G401 (cell line): ENCODE measurements at places on chromosomes 4 and X.

DNA sequence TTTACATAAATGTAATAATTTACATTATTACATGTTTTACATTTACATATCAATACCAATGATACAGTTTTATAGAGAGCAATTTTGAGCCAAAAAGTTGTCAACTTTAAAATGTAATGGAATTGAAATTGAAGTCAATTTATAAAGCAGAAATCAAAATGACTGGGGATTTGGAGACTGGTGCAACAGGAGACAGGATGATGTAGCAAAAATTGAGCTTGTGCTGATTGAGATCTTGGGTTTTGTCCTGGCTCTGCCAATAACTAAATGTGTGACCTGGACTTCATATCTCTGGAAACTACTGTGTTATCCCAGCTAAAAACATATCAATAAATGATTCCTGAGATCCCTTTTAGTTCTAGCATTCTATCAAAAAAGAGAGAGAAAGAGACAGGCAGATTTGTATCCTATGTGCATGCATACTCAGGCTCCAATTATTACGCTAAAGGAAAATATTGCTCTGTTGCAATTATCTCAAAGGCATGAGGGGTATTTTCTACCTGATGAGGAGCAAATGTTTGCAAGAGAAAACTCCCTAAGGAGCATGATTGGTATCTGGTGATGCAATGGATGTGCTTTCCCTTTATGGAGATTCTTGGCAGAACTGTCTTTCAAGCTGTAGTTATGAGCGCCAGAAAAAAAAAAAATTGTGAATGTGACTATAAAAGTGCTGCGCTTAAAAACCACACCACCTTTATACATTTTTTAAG is 14.7 kb downstream of the EXOC1L start:
- DNase-seq, result no peak

GRCh38 chr4:152535903-152536544 is at the start of gene FBXW7:
Gene FBXW7, minus strand, starts transcription at chr4:152536092. Its CDS starts 124,289 bp downstream, at chr4:152411803.
- DNase-seq, result peak; percentile 99

- DNase-seq, result no peak
Measured at GRCh38 chrX:19791562-19791961, 95.8 kb downstream of the SH3KBP1 start.

- peak; percentile 24 for DNase-seq
Measured at GRCh38 chr4:107631560-107631959, 88.5 kb downstream of the PAPSS1 start.

DNA sequence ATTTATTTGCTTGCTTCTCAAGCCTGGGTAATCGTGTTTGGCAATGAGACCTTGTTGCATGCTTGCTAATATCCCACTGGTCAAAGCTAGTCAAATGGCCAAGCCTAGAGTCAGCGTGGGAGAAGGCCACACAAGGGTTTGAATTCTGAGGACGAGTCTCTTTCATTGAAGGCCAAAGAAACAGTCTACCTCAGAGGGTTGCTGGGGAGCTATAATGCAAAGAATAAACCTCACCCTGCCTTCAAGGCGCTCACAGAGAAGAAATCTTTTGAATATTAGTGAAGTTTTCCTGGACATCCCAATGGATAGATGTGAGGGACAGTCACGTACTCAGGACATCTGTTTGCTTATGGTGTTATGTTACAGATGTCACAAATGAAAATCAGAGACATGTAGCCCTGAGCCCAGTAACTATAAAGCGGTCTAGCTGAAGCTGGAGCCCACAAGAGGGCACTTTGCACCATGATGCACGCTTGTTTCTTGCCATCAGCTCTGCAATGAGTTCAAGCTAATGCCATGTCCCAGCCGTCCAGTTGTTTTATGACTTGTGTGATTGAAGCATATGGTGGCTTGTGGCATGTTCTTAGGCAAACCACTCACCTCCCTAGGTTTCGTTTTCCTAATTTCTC is 1.1 kb upstream of the TLR3 start:
- peak; percentile 43 for DNase-seq

DNA sequence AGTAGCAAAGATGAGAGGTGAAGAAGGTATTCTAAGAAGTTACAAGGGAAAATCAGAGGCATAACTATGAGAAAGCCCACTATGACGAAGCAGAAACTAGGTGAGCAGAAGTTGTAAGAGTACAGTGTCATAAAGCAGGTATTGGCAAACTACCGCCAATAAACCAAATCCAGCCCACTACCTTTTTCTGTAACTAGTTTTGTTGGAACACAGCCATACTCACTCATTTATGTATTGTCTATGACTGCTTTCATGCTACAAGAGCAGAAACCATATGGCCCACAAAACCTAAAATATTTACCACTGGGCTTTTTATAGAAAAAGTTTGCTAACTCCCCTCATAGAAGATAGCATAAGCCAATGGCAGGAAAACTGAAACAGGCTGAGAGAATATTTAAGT is 31.8 kb upstream of the ZCCHC13 start:
- no peak for DNase-seq

DNA sequence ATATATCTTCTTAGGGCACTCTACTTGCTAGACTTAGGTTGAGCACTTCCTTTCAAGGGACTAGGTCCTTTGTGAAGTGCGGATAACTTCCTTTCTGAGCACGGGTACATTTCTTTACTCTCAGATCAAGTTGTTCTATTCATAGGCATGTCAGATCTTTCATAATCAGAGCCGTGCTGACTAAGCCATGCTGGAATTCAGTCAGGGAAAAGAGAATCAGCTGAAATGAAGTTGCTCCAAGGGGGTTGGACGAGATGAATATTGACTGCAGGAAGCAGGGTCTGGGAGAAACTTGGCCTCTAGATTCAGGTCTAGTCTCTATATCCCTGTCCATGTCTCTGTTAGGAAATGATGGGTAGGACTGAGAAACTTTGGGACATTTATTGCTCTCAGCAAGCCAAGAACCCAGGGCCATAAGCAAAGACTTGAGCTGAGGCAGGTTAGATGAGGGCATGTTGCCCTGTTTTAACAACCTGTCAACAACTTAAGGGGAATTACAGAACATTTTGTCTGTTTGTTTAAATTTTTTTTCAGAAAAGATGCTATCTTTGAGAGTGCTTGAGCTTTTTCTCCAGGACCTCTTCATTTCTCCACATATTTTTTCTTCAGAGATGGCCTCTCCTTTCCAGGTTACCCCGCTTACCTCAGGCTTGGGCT is 28.3 kb downstream of the AREG start:
- no peak for DNase-seq

DNA sequence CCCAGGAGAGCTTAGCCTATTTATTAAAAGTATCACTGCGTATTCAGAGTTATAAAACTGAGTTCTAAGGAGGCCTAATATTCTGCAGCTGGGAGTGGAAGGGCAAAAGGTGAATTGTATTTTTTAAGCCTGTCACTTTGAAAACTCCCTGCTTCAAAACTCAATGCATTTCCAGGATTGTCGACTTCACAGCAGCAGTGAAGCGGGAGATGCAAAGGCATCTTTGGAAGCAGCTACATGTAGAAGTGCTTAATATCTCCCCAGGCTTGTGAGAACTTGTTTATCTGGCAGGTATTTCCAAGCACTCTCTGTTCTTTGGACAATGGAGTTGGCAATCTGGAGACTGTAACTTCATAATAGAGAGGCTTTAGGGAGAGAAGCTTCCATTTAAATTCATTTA is 717.5 kb upstream of the SLIT2 start:
- no peak for DNase-seq

DNA sequence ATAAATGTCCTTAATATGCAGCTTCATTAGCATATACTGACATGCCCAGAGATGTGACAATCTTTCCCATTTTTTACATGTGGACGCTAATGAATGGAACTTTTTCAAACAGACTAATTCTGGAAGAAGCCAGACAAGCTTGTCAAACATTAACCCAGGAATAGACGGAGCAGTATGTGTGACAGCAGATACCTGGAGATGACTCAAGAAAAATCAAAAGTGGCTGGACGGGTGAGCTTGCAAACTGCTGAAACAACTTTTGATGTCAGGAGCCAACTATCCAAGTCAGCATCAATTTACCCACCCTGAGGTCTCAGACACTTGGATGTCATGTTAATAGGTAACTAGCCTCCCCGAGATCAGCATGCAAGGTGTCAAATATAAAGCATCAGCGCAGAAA is 183.0 kb downstream of the PACRGL start:
- DNase-seq, result no peak

GRCh38 chr4:129077326-129077725 is 16.0 kb downstream of the SCLT1 start:
- DNase-seq, result no peak

- DNase-seq, result no peak
Measured at GRCh38 chrX:153582896-153583295, 16.0 kb downstream of the CCNQ start.

DNA sequence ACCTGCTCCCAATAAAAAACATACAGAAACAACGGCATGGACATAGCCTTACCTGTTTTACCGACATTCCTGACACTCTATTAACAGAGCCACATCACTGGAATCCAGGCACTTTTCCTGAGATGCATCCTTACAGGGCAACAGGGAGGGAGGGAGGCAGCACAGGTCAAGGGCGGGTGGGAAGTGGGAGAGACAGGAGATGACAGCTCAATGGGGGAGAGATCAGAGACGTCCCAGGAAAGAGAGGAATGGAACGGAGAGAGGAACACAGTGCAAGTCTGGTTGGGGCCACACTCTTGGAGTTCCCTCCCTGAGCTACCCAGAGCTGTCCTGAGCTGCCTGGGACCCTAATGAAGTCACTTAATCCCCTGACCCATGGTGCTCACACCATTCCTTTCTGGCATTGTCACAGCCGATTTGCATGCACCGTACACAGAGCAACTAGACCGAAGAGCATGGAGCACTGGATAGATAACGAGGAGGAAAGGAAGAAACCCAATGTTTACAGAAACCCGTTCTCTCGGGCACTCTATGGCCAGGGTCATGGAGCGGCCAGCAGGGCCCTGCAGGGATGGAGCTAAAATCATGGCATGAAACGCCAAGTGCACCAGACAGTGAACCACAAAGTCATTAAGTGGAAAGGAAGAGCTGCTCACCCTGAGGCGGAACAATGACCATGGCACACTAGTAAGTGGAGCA is 93.1 kb downstream of the NSUN7 start:
- no peak for DNase-seq

- peak; percentile 20 for DNase-seq
Measured at GRCh38 chr4:128601991-128602695, 207.4 kb upstream of the JADE1 start.

DNA sequence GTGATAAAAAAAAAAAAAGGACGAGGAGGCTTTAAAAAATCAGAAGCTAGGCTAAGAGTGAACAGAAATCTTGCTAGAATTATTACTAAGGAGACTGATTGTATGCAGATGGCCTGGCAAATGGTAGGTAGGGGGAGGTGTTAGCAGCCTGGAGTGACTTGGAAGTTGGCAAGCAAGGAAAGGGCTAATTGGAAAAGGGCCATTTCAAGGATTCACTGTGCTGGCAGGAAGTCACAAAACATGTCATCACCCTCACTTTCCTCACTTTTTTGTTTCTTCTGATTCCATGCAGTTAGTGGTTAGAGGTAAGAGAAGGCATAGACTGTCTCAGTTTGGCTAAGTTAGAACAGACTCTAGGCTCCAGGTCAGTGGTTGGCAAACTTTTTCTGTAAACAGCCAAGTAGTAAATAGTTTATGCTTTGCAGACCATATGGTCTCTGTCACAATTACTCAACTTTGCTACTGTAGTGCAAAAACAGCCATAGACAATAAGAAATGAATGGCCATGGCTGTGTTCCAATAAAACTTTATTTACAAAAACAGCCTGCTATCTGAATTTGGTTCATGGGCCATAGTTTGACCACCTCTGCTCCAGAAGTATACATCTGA is 646.5 kb upstream of the ACTRT1 start:
- DNase-seq, result peak; percentile 62

DNA sequence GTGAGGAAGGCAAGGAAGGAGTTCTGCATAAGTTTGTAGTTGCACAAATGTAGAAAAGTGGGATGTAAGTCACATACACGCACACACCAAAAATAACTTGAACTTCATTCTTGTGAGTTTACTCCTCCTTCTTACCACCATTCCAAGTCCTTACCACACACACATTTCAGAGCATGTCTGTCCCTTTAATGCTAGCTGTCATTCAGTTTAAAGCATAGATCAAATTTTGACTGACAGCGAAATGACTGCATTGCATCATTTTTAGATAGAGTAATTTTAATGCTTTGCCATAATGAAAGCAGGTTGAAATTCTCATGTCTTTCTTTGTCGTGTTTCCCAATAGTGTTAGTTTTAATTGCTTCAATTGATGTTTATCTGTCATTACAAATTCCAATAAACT is 629.6 kb upstream of the HTR2C start:
- no peak for DNase-seq

GRCh38 chr4:105679186-105679585 is 29.3 kb downstream of the INTS12 start:
- DNase-seq, result no peak

DNA sequence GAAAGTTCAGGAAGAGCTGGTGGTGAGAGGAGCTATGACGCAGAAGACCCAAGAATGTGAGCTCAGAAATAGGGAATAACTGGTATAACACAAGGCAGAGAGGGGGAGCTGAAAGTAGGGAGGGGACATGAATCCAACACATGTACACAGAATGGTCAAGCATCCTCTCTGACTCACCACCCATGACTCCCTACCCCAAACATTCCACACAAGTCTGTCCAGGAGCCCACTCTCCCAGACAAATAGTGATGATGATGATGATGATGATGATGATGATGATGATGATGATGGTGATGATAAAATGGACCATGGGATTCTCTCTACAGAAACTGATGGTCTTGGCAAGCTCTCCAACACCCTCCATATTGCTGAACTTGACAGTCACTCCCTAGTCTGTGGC is 46.4 kb downstream of the NAT8L start:
- DNase-seq, result no peak

DNA sequence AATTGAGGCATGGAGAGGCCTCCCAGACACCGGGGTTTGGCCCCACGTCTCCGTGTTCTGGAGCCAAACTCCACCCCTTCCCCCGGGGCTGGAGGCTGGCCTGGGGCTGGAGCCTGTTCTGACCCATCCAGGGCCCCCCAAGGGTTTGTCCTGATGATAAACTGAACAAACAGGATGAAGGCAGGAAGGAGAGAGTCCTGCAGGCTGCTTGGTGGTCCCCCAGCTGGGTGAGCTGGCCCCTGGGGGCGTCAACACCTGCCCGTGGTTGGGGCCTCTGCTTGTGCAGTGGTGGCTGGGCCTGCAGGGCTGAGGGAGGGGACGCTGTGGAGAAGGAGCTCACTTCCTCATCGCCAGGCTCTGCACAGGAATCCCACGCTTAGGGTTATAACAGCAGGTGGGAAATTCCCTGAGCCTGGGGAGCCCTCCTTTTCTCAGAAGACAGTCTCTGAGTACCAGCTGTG is 2.3 kb downstream of the SH3TC1 start:
- no peak for DNase-seq

GRCh38 chrX:127621780-127622179 is 430.4 kb downstream of the ACTRT1 start:
- no peak for DNase-seq
